ENCODE measurements at places on chromosomes 4 and X.

- no peak for DNase-seq
Observed at GRCh38 chr4:142463206-142463605, 382.9 kb downstream of the INPP4B start.

GRCh38 chr4:151853034-151853433 is 92.2 kb upstream of the GATB start:
- DNase-seq: peak; percentile 68

GRCh38 chrX:134472041-134472440 is 12.1 kb downstream of the HPRT1 start:
- DNase-seq: no peak

GRCh38 chr4:5750052-5750945 is 39.3 kb downstream of the EVC start:
- DNase-seq: no peak

- DNase-seq: no peak
Observed at GRCh38 chrX:134338527-134338926, 101.5 kb downstream of the CCDC160 start.

- DNase-seq: no peak
Observed at GRCh38 chrX:121307449-121307848, 260.0 kb downstream of the GLUD2 start.

DNA sequence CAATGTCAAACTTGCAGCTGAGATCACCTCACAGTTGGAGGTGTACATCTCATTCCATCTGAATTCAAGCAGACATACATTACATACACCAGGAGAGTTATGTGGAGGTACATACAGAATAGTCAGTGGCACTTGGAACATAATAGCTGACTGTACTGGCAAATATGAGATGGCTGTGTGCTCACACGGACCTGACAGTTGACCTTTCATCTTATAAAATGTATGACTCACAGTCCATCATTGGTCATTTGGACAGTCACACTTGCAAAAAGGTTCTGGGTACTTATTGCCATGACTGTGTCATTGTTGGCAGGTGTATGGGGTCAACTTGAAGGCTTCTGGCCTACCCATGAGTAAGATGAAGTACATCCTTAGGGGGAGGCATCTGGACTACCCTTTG is 88.6 kb upstream of the WDR1 start:
- no peak for DNase-seq

DNA sequence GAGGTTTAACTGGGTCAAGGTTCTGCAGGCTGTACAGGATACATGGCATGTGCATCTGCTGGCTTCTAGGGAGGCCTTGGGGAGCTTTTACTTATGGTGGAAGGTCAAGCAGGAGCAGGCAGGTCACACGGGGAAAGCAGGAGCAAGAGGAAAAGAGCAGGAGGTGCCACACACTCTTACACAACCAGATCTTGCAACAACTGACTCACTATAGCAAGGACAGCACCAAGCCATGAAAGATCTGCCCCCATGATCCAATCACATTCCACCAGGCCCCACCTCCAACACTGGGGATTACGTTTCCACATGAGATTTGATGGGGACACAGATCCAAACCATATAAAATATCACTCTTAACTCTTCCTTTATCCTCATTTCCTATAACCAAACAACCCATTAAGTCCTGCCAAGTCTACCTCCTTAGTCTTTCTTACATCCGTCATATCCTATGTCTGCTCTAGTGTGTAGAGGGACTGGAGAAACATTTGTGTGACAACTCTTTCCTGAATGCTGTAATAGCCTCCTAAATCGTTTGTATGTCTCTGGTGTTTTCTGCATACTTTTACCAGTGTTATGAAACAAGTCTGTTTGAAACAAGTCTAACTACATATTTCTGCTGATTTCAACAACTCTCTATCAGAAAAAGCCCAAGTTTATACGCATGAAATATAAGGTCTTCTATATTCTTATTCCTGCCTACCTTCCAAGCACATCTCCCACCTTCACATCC is 8.3 kb upstream of the RAP2C start:
- peak; percentile 23 for DNase-seq

GRCh38 chr4:77012726-77013125 is 63.1 kb downstream of the CCNI start:
- no peak for DNase-seq

DNA sequence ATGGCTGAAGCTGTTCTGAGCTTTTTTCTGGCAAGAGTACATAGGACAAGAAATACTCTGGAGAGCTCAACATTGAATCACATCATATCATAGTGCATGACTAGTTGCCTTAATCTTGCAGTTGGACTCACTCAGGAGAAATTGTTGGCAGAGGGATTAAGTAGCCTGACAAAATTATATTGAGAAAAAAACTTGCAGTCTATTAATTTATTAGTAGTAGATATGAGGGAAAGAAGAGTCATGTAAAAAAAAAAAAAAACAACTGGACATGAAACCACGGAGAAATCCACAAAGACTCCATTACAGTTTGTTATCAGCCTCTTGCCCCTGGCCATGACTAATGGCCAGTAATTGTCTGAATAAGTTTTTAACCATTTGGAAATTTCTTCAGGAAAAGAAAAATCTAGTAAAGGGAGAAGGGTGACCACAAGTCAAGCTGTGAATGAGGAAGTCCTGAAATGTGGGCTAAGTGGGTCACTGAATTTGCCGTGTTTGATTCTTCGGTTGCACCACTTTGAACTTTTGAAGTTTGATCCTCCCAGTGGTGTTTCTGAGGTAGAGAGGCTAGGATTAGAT is 45.6 kb downstream of the FHL1 start:
- DNase-seq: peak; percentile 25

- no peak for DNase-seq
Observed at GRCh38 chr4:11152684-11153083, 276.0 kb downstream of the HS3ST1 start.

GRCh38 chrX:22268706-22269105 is 4.0 kb upstream of the CBLL2 start:
- DNase-seq: no peak

DNA sequence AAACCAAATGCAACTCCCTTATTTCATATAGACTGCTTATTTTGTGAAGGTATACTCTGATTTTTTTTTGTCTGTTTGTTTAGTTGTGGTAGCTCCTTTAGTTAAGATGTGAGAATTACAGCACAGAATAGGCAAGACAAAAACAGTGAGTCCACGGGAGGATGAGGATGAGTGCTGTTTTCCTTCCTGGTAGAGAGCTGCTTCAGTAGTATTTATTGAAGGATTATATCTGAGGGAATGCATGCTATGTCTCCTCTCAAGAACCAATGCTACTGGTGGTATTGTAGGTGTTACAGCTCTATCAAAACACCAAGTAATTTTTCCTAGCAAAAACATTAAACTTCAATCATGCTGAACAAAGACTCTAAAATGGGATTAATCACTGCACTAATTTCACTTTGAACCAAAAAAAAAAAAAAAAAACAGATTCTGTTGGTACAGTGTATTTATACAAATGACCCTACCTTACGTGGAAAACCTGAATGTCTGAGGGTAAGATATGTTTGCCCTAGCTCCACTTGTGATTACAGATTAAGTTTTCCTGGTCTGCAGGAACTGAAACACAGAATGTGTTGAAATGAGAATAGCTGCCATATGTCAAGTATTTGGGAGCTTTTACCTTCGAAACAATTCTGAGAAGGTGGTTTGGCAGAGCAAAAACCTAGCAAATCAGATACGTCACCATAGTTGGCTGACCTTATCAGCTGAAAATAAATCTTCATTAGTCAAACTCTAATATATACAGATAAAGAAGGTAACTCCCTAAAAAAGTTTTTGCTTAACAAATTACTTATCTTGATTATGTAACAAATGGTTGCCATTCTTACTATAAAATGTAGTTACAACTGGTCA is 40.3 kb downstream of the PPP3CA start:
- no peak for DNase-seq

- no peak for DNase-seq
Observed at GRCh38 chr4:139522457-139522856, 33.6 kb downstream of the SETD7 start.

DNA sequence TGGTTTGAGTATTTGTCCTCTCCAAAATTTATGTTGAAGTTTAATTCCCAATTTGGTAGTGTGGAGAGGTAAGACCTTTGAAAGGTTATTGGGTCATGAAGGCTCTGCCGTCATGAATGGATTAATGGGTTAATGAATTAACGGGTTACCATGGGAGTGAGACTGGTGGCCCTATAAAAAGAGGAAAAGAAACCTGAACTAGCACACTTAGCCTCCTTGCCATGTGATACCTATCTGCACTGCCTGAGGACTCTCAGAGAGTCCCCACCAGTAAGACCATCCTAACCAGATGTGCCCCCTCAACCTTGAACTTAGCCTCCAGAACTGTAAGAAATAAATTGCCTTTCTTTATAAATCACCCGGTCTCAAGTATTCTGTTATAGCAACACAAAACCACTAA is 39.3 kb downstream of the PAGE1 start:
- DNase-seq: no peak

DNA sequence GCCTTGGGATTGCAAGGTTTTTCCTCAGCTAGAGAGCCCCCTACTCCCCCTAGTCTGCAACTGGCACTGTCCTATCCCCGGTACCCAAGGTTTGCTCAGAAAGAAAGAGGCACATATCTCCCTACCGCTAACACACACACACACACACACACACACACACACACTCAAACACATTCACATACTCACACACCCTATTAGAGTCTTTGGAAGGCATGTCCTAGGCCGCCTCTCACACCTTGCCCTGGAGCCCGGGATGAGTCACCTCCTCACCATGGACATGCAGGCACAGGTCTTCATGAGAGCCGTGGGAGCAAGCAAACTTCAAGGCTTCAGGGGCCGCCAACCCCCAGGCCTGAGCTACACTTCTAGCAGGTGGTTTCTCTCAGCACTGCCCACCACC is 49.2 kb downstream of the PJA1 start:
- DNase-seq: no peak

DNA sequence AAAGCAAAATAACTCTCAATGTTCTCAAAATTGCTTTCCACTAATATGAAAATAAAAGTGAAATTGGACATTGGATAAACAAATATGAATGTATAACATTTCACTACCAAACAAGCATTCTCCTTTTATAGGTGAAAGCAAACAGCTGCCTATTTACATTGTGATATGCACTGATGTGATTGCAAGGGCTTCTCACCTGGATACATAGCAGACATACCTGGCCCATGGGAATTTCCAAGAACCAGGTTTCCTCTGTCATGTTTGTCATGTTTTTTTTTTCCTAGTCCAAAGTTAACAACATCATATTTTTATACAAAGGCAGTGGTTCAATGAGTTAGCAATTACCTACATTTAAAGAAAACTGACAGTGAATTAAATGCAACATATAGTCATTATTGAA is 228.5 kb downstream of the ANKRD50 start:
- DNase-seq: no peak

GRCh38 chrX:71292669-71293365 is 8.7 kb upstream of the ITGB1BP2 start:
- no peak for DNase-seq

DNA sequence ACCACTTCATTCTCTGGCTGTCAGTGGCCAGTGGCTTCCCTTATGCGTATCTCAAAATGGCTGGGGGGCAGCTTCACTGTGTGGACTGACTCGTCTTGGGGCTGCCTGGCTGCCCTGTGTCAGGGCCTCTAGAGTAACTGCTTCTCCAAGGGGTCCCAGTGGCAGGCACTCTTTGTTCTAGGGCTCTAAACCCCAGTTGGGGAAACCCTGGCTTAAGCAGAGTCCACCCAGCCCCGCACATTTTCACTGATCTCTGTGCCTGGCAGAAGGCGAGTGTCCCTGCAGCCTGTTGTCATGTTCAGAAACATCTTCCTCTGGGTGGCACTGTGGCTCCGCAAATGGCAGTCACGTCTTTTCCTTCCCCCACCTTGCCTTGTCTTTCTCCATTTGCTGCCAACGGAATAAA is 59.7 kb downstream of the NBDY start:
- DNase-seq: no peak

- no peak for DNase-seq
Observed at GRCh38 chr4:158814207-158814606, 45.4 kb downstream of the FNIP2 start.

DNA sequence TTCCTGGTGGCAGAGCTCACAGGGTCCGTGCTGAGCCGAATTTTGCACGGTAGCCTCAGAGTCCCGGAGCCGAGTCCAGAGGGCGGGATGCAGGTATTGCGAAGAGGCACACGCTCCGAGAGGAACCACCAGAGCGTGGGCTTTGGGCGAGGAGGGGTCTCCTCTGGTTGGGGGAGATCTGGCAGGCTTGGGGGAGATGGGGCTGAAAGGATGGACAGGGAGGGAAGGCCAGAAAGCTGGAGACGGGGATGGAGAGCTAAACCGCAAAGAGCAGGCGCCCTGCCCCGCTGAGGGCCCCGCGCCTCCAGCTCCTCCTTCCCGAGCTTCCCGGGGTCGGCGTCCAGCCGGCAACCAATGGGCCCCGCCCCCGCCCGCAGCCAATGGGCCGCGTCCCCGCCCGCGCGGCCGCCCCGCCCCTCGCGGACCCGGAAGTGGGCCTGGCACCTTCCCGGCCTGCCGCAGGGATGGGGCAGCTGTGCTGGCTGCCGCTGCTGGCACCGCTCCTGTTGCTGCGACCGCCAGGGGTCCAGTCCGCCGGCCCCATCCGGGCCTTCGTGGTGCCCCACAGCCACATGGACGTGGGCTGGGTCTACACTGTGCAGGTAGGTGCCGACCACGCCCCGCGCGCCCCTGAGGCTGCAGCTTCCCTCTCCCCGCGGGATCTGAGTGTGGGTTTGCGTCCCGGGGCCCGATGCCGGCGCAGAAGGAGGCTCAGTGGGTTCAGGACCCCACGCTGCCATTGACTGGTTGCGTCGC is at the start of gene MAN2B2:
TSS of gene MAN2B2 (plus strand) at position 443 of the 756 bp plus-strand sequence. CDS start at position 465, 22 bp downstream.
- peak; percentile 96 for DNase-seq

GRCh38 chr4:1504595-1505500 is 98.6 kb upstream of the NKX1-1 start:
- DNase-seq: no peak

Data from suppressor macrophage (primary cell).